Activated naive CD4-positive, alpha-beta T cell (primary cell): ENCODE measurements at places on chromosomes 13 and 19.

DNA sequence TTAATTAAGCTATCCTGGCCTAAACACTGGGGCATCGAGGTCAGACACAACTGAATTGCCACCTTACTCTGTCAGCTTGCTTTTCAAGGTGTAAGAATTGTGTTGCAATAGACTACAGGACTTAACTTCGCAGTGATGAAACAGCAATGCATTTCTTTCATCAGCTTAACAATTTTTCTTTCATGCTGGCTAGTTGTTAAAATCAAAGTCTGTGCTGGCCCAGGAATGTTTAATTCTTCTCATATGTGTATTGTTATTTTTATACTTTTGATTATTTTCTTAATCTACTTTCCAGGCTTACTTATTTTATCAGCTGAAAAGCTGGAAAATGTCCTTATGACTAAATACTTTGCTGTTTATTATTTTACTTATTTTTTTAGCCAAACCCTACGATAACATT lies 79.7 kb downstream of the EFNB2 start:
- no peak for DNase-seq

DNA sequence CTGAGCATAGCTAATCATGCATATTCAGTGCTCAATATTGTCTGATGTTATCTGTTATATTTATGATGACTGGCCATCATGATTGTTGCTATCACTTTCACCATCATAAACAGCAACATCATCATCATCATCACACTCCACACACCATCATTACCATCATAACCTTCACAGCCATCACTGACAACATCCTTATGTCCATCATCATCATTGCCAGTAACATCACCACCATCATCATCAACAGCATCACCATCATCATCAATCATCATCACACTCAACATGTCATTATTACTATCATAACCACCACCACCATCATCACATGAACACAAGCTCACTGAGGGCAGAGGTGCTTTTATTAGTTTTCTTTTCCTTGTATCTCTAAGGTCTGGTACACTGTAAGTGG lies 75.9 kb downstream of the MBD3L1 start:
- DNase-seq: no peak

- no peak for DNase-seq
Measured at GRCh38 chr13:113929628-113930615, 44.0 kb downstream of the C13orf46 start.

DNA sequence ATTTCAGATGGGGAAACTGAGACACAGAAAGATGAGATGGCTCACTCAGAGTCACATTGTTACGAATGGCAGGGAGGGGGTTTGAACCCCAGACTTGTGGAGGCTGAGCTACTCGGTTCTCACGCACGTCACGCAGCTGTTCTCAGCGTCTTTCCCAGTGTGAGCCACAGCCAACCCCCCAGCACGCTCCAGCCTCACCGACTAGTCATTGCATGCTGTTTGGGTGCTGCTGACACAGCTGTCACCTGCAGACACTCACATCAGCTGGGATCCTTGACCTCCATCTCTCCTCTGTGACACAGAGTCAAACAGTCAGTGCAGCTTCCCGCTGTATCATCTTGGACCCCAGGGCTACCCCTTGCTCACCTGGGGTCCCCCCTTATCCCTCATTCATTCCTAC lies 2.4 kb upstream of the NCAN start:
- no peak for DNase-seq

GRCh38 chr13:73849292-73849691 lies 284.9 kb downstream of the KLF12 start:
- no peak for DNase-seq

DNA sequence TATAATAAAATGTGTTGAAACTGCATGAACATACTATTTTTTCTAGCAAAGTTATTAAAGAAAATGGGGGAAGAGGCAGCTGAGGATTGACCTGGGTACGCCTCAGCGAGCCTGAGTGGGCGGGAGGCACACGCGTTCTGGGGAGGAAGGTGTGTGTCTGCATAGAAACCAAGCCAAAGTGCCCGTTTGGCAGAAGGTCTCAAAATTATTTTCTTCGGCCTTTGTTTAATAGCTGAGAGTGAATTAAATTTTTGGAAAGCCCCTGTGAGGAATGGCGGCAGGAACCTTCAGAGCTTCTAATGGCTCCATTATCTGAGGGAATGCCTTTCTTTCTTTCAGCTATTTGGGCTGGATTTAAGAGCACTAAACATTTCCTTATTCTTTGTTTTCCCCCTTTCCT lies 5.2 kb downstream of the ZIC2 start:
- no peak for DNase-seq

DNA sequence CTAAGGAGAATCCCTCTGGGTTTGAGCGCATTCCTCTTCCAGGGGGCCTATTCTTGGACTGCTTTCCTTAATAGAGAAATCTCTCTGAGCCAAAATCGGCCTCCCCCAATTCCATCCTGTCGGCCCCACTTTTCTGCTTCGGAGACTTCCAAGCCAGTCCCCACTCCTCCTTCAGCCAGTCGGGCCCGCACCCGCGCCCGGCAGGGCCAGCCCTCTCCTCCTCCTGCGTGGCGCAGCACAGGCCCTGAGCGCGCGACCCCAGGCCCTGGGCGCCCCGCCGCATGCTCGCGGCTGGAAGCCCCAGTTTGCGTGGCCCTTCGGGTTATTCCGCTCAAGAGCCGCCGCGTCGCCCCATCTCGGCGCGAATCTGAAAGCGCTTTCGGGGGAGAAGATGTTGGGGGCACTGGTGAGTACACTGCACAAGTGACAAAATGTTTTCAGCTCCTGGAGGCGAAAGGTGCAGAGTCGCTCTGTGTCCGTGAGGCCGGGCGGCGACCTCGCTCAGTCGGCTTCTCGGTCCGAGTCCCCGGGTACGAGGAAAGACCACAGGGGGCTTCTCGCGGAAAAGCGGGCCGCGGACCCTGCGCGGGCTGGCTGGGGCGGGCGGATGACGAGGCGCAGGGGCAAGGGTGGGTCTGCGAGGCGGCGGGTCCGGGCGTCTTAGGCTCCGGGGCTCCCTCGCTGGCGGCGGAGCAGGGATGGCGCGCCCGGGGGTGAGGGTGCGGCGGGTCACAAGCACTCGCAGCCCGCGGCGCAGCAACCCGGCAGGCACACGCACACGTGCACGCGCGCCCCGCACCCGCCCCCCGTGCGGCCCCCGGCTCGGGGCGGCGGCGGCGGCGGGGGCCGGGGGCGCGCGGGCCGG lies at the start of gene IL17D:
TSS of gene IL17D (plus strand) at position 785 of the 865 bp plus-strand sequence. CDS start 303 bp downstream, outside the sequence.
- DNase-seq: no peak

- no peak for DNase-seq
Measured at GRCh38 chr13:21825801-21826200, 154.9 kb downstream of the FGF9 start.

DNA sequence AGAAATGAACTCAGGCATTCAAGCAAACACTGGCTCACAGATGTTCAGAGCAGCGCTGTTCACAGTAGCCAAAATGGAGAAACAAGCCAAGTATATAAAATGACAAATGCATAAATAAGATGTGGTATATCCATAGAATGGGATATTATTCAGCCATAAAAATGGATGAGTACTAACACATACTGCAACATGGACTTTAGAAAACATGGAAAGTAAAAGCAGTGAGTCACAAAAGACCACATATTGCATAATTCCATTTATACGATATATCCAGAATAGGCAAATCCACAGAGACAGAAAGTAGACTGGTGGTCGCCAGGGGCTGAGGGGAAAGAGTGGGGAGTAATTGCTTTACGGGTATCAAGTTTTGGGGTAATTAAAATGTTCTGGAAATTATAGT lies 6.6 kb downstream of the ZNF837 start:
- DNase-seq: no peak

- DNase-seq: no peak
Measured at GRCh38 chr19:39446365-39447084, 1.1 kb downstream of the SUPT5H start.

DNA sequence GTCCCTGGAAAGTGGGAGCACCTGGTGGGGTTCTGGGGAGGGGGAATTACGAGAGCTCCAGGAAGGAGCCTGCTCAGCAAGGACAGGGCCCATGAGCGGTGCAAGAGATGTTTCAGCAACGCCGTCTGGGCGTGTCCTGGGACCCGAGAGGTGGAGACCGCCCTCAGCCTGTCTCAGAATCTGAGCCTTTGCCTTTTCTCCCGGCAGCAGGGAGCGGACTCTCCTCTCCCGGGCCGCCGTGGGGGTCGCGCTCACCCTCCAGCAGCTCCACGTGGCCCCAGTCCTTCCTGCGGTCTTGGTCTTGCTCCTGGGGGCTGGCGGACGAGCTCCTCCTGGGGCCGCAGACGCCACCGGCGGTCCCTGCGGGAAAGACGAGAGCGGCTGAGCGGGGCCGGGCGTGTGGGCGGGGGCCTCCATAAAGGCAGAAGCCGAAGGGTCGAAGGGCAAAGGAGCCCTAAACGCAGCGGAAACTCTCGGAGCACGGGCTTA lies 714 bp downstream of the POLRMT start:
- no peak for DNase-seq

DNA sequence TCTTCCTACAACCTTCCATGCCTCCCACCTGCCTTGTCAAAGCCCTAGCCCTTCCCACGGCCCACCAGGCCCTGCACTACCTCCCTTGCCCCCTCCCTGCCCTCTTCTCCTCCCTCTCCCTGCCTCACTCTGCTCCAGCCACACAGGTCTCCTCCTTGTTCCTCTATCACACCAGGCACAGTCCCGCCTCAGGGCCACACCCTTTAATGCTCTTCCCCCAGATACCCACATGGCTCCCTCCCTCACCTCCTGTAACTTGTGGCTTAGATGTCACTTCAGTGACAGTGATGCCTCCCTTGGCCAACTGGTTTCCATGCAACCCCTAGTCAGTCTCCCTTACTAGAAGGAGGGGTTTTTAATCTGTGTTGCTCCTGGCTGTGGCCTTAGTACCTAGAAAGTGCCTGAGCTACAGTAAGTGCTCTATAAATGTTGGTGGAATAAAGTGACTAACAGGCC lies 1.3 kb downstream of the SIRT6 start:
- no peak for DNase-seq
